ENCODE measurements at places on chromosomes 7 and 10. TPM values are rescaled to one million over a fixed set of nuclear protein-coding genes. Genes with fewer than 3 reads are reported as not detected.

The FAM13C gene
- 26.9 TPM for total RNA-seq

The MRC1 gene
- total RNA-seq = 27.8 TPM

DNA sequence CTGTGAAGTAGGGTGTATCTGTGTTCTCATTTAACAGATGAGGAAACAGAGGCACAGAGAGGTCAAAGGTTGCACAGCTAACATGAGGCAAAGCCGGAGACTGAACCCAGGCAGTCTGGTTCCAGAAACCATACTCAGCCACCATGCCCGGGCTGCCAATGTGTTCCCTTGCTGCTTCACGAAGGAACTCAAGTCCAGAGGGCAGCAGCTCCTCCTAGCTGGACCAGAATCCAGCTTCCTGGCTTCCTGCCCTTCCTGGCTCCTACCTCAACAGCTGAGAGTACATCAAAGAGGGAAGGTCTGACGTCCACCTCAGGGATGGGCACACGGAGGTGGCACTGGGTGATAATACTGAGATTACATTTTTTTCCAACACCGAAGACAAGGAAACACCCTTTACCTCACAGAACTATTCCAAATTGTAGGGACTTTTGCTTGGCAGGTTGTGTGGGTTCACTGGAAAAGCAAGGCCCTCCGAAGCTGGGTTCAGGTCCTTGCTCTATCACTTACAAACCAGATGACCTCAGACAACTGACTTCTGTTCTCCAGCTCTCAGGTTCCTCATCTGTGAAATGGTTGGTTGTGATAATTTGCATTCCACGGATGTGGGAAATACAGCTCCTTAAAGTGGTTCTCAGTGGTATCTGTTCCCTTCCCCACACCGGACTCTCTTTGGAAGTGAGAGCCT lies 154.1 kb upstream of the ZMIZ1 start:
- H3K27ac ChIP-seq = no peak overlapping the region
- H3K4me3 ChIP-seq = no peak overlapping the region
- no peaks in the 10 kb centered on the region for H3K27me3 ChIP-seq
- DNase-seq = no peak
- H3K36me3 ChIP-seq = no peaks in the 10 kb centered on the region

The OR9A2 gene
- not detected for total RNA-seq

- H3K4me3 ChIP-seq = no peak overlapping the region
- no peak for DNase-seq
- H3K27me3 ChIP-seq = no peaks in the 10 kb centered on the region
- H3K4me1 ChIP-seq = no peaks in the 10 kb centered on the region
- H3K27ac ChIP-seq = no peak overlapping the region
- no peaks in the 10 kb centered on the region for H3K36me3 ChIP-seq
These were observed 177.2 kb downstream of the BUB3 start for GRCh38 chr10:123331438-123331837.

The RAPGEF5 gene
- total RNA-seq = 16.9 TPM

DNA sequence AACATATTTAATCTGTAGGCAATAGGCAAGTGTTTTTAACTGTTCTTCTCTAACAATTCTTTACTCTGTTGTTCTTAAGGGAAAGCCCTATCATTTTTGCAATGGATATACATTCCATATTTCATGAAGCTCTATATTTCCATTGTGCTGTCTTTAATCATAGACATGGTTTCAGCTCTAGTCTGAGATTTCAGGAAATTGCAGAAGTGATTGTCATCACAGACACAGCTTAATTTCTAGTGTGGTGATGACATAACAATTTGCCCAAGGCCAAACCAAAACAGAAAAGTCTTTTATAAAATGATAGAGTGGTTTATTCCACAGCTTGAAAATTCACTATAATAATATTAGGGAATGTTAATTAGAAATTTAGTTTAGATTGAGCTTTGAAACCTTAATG lies 494.1 kb upstream of the SEMA3A start:
- no peaks in the 10 kb centered on the region for H3K4me1 ChIP-seq
- H3K27me3 ChIP-seq = no peaks in the 10 kb centered on the region
- no peak overlapping the region for H3K27ac ChIP-seq
- DNase-seq = no peak
- H3K36me3 ChIP-seq = no peaks in the 10 kb centered on the region
- no peak overlapping the region for H3K4me3 ChIP-seq

DNA sequence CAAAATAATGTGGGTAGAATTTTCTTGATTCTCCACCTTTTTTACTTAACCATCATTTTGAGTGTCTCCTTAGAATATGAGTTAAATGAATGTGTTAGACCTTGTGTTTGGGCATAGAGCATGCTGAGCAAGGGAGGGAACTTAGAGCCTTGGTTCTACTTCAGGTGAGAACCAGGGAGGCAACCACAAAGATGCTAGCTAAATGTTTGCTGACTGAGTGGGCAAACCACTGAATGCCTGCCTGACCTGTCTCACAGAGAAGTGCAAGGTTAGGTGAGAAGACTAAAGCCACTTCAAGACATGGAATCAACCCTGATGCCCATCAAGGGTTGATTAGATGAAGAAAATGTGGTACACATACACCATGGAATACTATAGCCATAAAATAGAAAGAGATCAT lies 242.6 kb upstream of the ZNF32 start:
- no peak overlapping the region for H3K27ac ChIP-seq
- DNase-seq = no peak
- H3K4me3 ChIP-seq = no peak overlapping the region

GRCh38 chr10:65952086-65952485 lies 973.8 kb upstream of the LRRTM3 start:
- DNase-seq = no peak
- H3K4me3 ChIP-seq = no peak overlapping the region
- no peaks in the 10 kb centered on the region for H3K27me3 ChIP-seq
- no peak overlapping the region for H3K27ac ChIP-seq
- H3K36me3 ChIP-seq = no peaks in the 10 kb centered on the region

GRCh38 chr7:3117488-3118231 lies 74.0 kb upstream of the CARD11 start:
- DNase-seq = no peak
- no peak overlapping the region for H3K27ac ChIP-seq
- no peaks in the 10 kb centered on the region for H3K27me3 ChIP-seq

DNA sequence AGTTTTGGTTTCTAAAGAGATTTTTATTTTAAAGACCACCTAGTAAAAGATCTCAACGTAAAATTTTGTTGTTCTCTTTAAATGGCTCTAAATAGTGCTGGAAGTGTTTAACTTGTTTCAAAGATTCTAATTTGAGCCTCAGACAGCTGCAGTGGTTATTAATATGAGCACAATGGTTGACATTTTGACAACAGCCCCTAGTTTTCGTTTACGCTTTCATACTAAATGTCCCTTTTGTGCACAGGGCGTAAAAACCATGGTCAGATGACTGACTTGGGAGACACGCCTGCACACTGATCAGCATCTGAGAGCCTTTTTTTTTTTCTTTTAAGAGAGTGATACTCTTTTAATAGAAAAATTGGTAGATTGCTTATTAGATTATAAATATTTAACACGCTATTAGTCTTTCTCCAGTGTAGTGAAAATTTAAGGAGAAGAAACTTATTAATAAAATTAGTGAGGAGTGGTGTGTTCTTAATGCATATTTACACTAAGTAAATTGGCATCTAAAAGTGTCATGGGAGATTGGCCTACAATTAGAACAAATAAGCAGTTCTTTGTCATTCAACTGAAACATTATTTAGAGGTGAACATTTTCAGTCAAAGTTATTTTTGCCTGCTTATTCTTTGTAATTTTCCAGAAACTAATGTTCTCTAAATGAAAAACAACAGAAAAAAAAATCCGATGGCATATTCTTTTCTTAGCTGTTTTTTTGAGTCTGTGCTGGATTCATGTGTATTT lies 182.8 kb upstream of the PHYHIPL start:
- H3K36me3 ChIP-seq = no peaks in the 10 kb centered on the region
- no peaks in the 10 kb centered on the region for H3K4me1 ChIP-seq
- DNase-seq = no peak
- H3K4me3 ChIP-seq = no peak overlapping the region
- H3K27me3 ChIP-seq = no peaks in the 10 kb centered on the region

The PDZD7 gene
- total RNA-seq = 0.29 TPM

DNA sequence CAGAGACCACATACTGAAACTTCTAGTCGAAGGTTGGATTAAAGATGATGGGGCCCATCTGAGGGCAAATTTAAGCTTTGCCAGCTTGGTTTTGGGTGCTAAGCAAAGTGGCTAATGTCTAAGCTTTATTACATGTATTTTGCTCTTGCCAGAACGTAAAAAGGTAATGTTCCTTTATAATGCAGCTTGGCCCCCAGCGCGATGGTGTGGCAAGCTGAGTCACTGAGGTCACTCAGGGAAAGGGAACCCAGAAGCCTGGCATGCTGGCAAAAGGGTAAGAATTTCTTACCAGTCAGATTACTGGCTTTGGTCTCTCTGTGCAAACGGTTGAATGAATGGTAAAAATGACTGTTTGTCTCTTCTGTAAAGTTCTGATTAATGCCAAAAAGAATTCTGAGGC lies 158.3 kb upstream of the KCND2 start:
- no peak overlapping the region for H3K4me3 ChIP-seq
- H3K4me1 ChIP-seq = no peaks in the 10 kb centered on the region
- no peaks in the 10 kb centered on the region for H3K27me3 ChIP-seq
- H3K36me3 ChIP-seq = no peaks in the 10 kb centered on the region
- no peak for DNase-seq
- no peak overlapping the region for H3K27ac ChIP-seq

DNA sequence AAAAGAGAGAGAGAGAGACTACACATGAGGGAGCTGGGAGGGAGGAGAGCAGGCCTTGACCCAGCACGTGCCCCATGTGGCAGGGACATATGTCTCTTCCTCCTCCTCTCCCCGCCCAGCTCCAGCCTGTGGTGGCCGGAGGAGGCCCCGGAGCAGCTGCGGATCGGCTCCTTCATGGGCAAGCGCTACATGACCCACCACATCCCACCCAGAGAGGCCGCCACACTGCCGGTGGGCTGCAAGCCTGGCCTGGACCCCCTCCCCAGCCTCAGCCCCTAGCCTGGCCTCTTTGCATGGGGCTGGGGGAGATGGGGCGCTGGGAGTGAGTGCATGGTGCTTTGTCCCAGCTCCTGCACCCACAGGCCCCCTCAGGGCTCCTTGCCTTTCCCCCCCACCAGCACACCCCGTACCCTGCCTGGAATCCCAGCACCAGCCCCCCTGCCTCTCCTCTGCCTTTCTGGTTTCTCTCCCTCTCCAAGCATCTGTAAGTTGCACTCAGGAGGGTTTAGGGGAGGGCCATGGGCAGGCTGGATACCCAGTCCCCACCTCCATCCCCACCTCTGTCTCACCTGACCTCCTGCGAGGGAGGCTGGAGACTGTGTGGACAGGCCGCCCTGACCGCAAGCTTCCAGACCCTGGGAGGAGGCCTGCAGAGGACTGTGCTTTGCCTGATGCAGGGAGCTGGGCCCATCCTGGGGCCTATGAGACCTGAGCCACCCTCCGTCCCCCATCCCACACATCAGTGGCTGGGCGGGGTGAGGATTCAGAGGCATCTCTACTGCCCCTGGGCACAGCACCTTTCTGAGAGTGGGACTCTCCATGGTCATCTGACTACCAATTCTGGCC lies 4.8 kb downstream of the UPK3B start:
- H3K27ac ChIP-seq = no peak overlapping the region
- DNase-seq = no peak
- H3K4me3 ChIP-seq = no peak overlapping the region

DNA sequence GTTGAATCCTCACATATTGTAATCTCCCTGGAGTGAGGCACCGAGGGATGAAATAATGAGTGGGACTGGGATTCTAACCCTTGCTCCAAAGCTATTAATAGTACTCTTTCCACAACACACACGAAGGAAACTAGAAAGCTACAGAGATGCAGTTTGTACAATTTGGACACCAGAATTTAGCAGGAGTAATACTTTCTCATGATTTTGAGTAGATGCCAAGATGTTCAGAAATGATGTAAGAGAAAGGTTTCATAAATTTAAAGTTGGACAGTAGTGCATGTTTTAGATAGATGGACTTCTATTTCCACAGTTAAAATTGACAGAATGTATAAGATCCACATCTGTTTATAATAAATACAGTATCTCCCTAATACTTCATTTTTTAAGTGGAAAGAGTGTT lies 46.5 kb downstream of the PRR15 start:
- H3K4me3 ChIP-seq = no peak overlapping the region
- H3K36me3 ChIP-seq = no peaks in the 10 kb centered on the region
- DNase-seq = no peak
- peaks cover 64% of the 10 kb centered on the region for H3K4me1 ChIP-seq

DNA sequence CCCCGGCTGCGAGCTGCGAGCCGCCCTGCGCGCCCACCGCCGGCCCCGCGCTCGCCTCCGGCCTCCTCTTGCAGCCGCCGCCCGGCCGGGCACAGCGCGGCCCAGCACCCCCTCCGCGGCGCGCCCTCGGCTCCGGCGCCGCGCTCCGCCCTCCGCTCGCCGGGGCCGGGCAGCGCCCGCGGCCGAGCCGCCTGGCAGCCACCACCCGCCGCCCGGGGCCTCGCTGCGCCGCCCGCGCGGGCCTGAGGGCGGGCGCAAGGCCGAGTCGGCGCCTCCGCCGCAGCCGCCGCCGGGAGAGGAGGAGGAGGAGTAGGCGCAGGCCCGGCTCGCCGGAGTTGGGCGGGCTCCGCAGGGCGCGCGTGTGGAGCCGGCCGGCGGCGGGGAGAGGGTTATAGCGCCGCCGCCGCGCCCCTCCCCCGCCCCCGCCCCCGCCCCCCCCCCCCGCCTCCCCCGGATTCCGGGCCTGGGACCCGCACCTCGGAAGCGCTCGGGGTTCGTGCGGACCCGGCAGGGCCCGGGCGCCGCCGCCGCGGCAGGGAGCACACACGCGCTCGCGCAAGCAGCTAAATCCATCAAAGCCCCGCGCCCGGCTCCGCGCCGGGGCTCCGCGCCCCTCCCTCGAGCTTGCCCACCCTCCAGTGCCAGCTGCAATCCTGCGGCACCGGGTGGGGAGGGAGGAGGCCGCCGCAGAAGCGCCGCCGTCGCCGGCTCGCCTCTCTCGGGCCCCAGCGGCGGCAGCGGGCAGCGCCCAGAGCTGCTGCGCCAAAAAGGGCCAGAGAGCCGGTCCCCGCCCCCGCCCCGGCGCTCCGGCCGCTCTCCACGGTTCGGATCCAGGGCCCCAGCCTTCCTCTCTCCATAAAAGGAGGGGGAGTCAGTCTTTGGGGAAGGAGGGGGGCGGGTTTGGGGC lies at the start of gene PDGFA:
Gene PDGFA (minus strand): TSS at position 363 of the 907 bp plus-strand sequence. CDS start 845 bp downstream, outside the sequence.
- H3K27me3 ChIP-seq = peaks cover 6% of the 10 kb centered on the region
- H3K36me3 ChIP-seq = no peaks in the 10 kb centered on the region

GRCh38 chr7:127317447-127317961 lies 64.8 kb upstream of the GRM8 start:
- no peak for DNase-seq
- no peaks in the 10 kb centered on the region for H3K27me3 ChIP-seq
- no peaks in the 10 kb centered on the region for H3K36me3 ChIP-seq
- H3K4me1 ChIP-seq = no peaks in the 10 kb centered on the region
- no peak overlapping the region for H3K4me3 ChIP-seq

DNA sequence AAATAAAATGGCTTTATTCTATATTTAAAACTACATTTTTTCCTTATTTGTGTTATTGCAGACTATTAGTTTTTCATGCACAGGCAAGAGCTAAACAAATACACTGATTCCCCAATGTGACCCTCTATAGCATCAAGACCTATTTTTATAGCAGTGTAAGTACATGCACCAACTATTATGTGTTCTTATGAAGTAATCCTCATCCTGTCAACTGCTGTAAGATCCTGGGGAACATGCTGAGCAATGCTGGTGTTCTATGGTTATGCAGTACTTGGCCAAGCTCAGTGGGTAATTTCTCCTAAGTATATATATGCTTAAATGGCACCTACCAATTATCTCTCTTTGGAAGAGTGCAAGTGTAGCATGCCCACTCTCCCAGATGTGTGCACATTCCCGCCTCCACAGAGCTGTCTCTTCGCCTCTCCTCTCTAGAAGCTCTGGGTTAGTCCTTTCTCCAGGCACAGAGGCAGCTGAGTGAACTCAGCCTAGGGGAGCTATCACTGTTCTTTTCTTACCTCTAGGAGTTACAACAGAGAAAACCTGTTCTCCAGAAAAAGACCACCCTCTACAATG lies 428.8 kb downstream of the KCNMA1 start:
- no peak for DNase-seq
- H3K27me3 ChIP-seq = no peaks in the 10 kb centered on the region
- no peaks in the 10 kb centered on the region for H3K4me1 ChIP-seq
- H3K27ac ChIP-seq = no peak overlapping the region

Measured in esophagus squamous epithelium (tissue), 5 donors.